ENCODE measurements at places on chromosomes 7 and 10.

DNA sequence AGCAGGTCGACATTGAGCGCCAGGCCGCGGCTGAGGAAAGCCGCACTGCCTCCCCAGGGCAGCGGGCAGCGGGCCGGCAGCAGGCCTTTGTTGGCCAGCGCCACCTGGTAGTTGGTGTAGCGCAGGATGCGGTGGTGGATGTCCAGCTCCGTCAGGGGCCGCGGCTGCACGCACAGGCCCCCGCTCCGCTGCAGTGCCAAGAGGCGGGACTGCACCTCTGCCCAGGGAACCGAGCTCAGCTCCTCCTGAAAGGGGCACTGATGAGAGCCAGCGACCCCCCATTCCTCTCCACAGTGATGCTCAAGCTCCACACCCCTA, 5.2 kb downstream of the ATG9B start:
- DNase-seq: no peak

- no peak for DNase-seq
These were observed 59.5 kb upstream of the NPTX2 start for GRCh38 chr7:98557538-98558031.

GRCh38 chr7:94643771-94644545, 12.0 kb downstream of the SGCE start:
- no peak for DNase-seq

GRCh38 chr10:8444630-8445029, 390.1 kb downstream of the GATA3 start:
- peak; percentile 11 for DNase-seq

DNA sequence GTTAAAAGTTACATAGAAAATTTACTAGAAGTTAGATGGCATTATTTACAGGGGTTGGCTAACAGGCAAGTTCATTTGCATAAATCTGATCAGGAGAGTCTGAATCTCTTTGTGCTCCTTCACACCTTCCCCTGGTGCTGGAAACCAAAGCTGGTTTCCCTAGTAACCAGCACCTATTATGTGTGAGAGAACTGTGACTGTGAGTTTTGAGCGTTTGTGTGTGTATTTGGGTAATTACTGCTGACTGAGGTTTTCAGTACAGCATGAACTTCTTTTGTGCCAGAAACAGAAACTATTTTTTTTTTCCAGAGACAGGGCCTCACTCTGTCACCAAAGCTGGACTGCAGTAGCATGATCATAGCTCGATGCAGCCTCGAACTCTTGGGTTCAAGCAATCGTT, 10.3 kb upstream of the IFIT1B start:
- DNase-seq: no peak

- no peak for DNase-seq
These were observed 381.1 kb upstream of the SEMA3D start for GRCh38 chr7:85567983-85568382.

DNA sequence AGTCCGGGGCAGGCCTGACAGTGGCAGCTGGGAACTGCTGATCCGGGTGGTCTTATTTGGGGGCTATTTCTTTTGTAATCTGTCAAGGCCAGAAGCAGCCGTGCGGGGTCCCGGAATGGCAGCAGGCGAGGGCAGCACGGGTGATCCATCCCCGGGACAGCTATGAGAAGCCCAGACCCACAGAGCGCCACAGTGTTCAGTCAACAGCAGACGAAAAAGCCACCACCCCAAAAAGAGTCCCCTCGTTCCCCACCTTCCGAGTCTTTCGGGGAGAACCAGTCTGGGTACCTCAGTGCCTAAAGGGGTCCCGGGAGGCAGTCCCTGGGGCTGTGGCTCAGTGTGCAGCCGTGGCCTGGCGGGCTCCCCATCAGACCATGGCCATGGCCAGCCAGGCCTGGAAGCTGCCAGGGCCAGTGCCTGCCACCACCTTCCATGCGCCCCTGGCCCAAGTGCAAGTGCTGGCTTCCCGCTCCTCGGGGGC, 125.1 kb upstream of the KCTD7 start:
- no peak for DNase-seq

DNA sequence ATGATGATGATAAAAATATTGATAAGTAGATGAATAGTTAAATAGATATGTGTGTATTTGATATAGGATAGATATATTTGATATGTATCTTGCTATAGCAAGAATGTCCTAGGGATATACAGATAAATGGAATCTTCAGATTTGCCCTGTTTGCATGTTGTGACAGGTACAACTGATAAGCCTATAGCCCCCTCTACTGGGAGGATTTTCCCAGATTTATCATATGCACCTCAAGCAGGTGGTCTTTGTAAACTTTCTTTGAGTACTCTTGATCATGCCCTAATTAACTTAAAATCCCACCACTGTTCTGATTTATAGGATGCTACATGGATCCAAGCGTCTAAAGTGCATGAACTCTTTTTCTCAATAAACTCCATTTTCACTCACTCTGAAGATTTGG, 1050.7 kb downstream of the SORCS3 start:
- DNase-seq: no peak

GRCh38 chr7:33998476-33998875, 93.1 kb downstream of the BMPER start:
- DNase-seq: no peak

DNA sequence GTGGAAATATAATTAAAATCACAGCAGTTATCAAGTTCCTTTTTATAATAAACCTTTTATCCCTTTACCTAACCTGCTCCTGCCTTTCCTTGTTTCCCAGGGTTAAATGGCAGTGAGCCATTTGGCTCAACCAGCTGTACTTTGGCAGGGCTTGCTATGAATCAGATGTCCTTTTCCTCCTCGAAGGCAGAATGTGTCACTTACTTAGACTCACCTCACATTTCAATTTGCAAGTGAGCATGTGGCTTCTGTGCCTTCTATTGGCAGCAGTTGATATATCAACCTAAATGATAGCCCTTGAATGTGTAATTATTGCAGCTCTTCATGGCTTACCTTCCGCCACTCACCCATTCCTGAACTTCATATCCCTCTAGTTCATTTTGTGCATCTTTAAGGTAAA, 301.7 kb downstream of the CSTF2T start:
- DNase-seq: no peak

DNA sequence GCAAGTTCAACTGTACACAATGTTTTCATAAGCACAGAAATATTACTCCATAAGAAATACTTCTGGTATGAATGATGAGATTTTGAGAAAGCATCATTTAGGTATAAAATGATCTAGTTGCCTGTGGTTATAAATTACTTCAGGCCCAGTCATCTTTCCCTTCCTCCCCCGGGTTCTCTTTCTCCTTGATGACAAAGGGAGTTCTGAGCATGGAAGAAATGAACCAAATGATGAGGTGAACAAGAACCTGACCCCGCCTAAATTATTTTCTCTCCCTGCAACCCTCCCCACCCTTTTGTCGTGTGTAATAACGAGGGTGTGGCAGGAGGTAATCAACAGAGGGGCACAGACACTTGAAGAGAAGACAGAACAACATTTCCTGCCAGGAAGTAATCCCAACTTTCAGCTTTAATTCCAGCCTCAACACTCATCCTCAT, 319.6 kb upstream of the SP8 start:
- no peak for DNase-seq

DNA sequence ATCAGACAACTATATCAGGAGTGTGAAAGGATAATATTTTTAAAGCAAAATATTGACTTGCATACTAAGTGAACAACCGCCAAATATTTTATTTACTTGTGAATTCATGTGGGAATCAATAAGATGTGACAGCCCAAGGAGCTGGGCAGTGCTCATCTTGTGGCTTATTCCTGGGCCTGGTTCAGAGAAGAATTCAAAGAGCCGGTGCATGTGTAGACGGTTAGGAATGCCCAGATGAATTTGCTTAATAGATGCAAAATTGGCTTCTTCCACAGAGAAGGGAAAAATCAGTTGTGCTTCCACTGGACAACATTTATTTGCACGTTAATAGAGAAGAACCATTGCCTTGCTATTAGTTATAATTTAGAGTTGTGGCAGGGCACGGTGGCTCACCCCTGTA, 4.4 kb downstream of the MYL7 start:
- DNase-seq: no peak

- DNase-seq: peak; percentile 35
These were observed 44.2 kb downstream of the PDLIM1 start for GRCh38 chr10:95246582-95247051.

DNA sequence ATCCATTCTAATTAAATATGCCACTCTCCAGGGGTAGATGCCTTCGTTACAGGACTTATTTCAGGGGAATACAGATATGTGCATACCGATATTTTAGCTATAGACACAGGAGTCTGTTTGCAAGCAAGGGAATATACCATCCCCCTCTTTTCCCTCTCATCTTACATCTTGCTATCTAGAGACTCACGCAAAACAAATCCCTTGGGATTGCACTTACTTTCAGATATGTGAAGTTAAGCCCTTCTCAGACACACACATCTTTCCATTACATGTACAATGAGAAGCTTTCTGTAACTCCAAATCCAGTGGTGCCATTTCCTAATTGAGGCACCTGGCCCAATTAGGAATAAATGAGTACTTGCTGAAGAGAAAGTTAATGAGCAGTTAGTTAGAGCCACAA, 250.4 kb upstream of the FZD8 start:
- no peak for DNase-seq

DNA sequence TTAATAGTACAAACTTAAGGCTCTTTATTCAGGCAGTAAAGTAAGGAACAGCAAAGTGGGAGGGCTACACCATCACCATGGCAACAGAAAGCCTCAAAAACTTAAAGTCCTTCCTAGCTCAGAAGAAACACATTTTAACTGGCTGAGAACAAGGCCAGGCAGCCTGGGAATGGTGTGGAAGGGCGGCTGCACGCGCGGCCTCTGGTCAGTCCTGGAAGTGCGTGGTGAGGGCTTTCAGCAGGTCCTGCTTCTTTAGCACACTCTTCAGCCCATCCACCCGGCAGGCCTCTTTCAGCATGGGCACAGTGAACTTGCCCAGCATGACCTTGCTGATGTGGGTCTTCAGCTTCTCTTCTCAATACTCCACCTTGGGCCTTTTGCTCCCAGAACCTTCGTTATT, 133.0 kb downstream of the CYP26A1 start:
- no peak for DNase-seq

GRCh38 chr10:15227611-15228372, 59.3 kb upstream of the NMT2 start:
- no peak for DNase-seq

- no peak for DNase-seq
These were observed 9.4 kb downstream of the KIF20B start for GRCh38 chr10:89710753-89711152.

- no peak for DNase-seq
These were observed 92.9 kb downstream of the CPED1 start for GRCh38 chr7:121081327-121081936.

- DNase-seq: no peak
These were observed 107.2 kb upstream of the INHBA start for GRCh38 chr7:41809940-41810576.

- no peak for DNase-seq
These were observed 22.1 kb upstream of the SLIT1 start for GRCh38 chr10:97207756-97208346.

GRCh38 chr7:33903791-33904680, 1.3 kb upstream of the BMPER start:
- no peak for DNase-seq
